IMR-90 (cell line): ENCODE measurements at places on chromosomes 6 and 20.

DNA sequence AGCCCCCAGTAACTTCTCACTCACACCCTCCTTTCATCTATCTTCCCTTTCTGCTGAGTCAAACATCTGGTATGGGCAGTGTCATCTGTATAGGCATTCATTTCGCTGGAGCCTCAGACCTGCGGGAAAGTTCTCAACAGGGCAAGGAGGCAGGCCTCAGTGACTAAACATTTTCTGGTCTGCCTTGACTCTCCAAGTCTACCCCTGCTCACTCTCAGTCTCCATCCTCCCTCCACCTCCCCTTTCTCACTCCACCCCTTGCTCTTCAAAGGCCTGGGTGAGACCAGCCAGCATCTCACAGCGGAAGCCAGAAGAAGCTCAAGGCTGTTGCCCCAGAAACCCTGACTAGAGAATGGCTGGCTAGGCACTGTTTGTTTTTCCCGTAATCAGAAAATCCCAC is 105.0 kb upstream of the BEND6 start:
- DNase-seq = peak; percentile 81

DNA sequence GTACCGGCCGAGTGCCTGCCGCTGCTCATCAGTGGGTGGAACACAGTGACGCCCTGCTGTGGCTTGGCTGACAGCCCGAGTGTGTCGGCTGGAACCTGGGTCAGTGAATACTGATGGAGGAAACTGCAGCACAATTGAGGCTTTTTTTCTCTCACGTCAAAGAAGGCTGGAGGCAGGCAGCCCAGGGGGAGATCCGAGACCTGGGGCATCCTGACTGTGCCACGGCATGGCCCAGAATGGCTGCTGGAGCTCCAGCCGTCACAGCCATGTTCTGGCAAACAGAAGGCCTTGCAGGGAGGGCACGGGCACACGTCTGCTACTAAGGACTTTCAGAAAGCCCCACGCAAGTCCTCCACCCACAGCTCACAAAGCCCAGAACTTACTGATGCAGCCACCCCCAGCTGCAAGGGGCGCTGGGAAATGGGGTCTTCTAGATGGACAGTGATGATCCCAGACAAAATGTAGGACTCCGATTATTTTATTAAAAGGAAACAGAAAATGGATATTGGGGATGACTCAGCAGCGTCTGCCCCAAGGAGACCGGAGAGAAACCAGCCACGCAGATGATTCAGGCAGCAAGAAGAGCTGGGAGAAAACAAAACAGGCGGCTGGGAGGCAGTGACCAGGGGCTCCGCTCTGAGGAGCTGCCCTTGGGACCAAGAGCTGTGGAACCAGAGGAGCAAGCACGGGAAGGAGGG is 140.0 kb downstream of the TAF4 start:
- DNase-seq = peak; percentile 65

DNA sequence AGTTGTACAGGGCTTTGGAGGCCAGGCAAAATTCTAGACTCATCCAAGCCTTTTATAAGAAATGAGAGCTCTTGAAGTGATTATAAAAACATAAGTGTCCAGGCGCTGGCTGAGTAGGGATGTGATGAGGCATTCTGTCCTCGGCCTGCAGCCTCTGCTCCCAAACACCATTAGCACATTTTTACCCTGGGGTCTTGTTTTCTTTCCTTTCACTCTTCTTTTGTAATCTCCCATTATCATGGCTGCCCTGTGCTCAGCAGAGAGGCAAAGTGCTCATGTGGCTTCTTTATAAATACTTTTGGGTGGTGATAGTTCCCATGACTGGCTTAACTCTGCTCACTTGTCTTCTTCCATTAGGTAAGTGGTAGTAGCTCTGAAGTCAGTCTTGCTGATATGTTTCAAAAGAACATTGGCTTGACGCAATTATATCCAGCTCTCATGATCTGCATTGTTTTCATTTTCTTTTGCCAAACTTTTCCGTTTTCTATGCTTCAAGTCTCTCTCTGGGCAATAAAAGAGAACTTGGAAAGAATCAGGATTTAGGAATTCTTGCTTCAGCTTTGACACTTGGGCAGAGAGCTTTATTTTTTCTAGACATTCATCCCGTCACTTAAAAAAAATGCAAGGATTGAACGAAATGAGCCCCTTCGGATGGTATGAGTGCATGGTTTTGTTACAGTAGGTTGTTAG is 61.1 kb downstream of the CAP2 start:
- peak; percentile 59 for DNase-seq

GRCh38 chr20:56928007-56928406 is 298.9 kb downstream of the TFAP2C start:
- DNase-seq = no peak

- DNase-seq = peak; percentile 75
Observed at GRCh38 chr20:9235518-9235917, 166.6 kb downstream of the PLCB4 start.

GRCh38 chr20:56443654-56444540 is 24.5 kb upstream of the RTF2 start:
- peak; percentile 90 for DNase-seq

- DNase-seq = no peak
Observed at GRCh38 chr6:167350731-167351655, 26.1 kb downstream of the TTLL2 start.

GRCh38 chr6:142222022-142222421 is 75.0 kb downstream of the VTA1 start:
- DNase-seq = no peak

- DNase-seq = no peak
Observed at GRCh38 chr6:16045238-16045637, 83.6 kb upstream of the MYLIP start.

- no peak for DNase-seq
Observed at GRCh38 chr20:20160520-20160919, 108.2 kb downstream of the CFAP61 start.
